ENCODE measurements at places on chromosomes 12 and 14. TPM values are rescaled to one million over a fixed set of nuclear protein-coding genes. Genes with fewer than 3 reads are reported as not detected.

Gene CYP46A1
- not detected for total RNA-seq

DNA sequence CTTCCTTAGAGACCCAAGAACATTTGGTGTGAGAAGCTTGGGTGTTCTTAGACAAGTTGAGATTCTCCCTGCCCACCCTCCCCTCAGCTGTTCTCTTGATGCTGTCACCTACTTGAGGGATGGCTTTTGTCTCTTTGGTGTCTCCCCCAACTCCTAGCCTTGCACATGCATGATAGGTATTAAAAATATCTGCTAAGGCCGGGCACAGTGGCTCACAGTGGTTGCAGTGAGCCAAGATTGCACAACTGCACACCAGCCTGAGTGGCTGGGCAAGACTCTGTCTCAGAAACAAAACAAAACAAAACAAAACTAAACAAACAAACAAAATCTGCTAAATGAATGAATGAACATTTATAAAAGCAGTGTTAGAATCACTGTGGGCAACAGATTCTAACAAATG lies 261.1 kb downstream of the AKAP6 start:
- no peak for DNase-seq

GRCh38 chr12:70854138-70854537 lies 66.4 kb downstream of the PTPRR start:
- no peak for DNase-seq

DNA sequence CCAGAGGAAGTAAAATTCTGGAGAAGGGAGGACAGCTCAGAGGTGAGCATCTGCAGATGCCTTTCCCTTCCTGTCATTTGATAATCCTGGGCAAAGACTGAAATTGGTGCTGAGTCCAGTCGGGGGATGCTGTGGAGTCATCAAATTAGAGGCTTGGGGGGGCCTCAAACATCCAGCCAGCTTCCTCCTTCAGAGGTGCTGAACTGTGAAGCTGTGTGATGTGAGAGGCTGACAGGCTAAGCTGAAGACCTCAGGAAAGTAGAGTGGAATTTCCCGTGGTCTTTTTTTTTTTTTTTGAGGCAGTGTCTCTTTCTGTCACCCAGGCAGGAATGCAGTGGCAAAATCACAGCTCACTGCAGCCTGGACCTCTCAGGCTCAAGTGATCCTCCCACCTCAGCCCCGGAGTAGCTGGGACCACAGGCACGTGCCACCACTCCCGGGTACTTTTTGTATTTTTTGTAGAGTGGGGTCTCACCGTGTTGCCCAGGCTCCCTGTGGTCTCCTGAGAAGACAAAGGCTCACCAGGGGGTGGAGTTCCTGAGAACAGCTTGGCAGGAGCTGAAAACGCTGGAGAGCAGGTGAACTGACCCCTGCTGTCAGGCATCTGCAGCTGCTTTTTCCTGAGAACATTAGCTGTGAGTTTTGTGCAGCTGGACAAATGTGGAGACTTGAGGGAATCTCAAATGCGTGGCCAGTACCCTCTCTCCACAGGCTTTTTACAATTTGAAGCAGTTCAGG lies 6.1 kb upstream of the TCL1B start:
- DNase-seq = no peak

- DNase-seq = no peak
Observed at GRCh38 chr14:76465664-76466063, 89.7 kb downstream of the ESRRB start.

Gene RNF212B
- total RNA-seq = not detected

GRCh38 chr12:124289634-124290600 lies 5.0 kb upstream of the RFLNA start:
- no peak for DNase-seq

DNA sequence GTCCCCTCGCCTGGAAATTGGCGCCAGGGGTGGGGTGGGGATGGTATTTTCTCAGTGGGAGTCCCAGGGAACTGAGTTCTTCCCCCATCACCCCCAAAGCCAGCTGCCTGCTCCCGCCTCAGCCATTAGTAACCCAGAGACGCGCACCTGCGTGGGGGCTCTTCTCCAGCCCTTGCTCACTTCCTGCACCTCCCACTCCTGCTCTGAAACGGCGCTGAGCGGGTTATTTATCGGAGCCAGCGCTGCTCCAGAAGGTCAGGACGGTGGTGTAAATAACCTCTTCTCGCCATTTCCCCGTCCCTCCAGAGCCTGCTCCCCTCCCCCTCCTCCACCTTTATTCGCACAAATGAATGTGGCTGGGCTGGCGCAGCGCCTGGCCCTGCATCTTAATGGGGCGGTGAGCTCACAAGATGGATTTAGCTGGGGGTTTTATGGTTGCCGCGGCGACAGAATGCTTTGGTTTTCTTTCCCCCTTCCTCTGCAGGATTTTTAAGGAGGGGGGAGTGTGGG lies 12.2 kb downstream of the GPR84 start:
- DNase-seq = peak; percentile 31

GRCh38 chr14:54935958-54936357 lies 33.3 kb upstream of the GCH1 start:
- no peak for DNase-seq

DNA sequence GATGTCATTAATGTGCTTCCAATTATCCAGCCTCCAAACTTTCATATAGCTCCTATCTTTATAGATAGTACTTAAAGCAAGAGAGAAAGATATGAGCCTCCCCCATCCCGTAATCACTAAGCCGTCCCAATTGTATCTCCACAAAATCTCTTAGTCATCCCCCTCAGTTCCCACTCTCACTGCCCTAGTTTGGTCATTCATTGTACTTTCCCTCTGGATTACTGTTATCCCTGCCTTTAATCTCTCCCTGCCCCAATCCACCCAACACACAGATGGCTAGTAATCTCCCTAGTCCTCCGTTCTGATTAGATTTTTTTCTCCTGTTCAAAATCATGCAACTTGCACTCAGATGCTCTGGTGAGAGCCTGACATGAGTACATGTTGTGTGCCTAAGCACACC lies 5.4 kb upstream of the BCAT1 start:
- no peak for DNase-seq

Gene WDHD1
- total RNA-seq = 8.0 TPM

DNA sequence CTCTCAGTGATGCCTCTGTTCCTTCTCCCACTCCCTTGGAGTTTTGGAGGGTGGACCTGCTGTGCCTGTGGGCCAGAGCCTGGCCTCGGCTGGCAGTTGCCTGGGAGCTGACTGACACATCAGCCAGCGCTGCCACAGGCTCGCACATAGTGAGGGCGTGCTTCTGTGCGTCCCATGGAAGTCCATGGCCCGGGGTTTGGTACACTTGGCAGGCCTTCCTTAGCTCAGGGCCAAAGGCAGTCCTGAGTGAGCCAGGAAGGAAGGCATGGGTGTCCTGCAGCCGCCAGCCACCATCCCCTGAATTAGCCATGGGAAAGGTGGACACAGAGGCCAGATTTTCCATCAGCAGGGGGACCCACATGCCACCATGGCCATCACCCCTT lies 1.1 kb upstream of the DEGS2 start:
- no peak for DNase-seq

Gene SMCO2
- total RNA-seq = 0.58 TPM

Gene AHNAK2
- total RNA-seq = 121 TPM

Gene SYCP3
- not detected for total RNA-seq

DNA sequence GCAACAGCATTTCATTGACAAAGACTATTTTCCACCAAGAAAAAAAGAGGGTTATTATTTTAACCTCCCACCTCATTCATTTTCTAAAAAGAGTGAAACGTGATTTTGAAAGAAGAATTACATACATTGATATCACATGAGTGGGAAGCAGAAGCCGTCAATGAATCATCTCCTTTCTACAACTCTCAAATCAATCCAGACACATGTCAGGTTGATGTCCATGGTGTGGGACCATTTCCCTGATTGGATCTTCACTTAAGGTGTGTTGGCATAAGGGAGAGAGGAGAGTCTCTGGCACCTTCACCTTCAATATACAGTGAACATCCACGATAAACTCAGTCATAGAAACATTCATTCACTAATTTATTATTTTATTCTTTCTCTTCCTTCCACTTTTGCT lies 1095.1 kb downstream of the BCL11B start:
- no peak for DNase-seq

Gene NEUROD4
- not detected for total RNA-seq

GRCh38 chr14:75595226-75595625 lies 16.8 kb downstream of the FLVCR2 start:
- no peak for DNase-seq

DNA sequence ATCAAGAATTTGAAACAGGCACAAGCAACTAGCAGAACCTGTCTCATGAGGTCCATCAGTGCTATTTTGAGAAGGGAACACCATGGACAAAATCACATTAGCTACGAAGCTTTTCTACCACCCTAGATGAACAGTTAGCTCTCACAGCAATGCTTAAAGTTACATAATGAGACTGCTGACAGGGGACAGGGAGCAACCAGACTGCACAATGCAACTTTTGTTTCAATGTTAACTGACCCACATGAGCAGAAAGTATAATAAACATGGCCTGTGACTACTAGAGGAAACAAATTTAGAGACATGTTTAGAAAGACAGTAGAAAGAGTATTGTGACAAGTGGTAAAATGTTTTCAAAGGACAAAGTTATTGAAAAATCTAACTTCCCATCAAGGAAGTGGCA lies 282.8 kb downstream of the CEP128 start:
- DNase-seq = no peak

- no peak for DNase-seq
Observed at GRCh38 chr14:63988579-63988978, 135.8 kb downstream of the SYNE2 start.

DNA sequence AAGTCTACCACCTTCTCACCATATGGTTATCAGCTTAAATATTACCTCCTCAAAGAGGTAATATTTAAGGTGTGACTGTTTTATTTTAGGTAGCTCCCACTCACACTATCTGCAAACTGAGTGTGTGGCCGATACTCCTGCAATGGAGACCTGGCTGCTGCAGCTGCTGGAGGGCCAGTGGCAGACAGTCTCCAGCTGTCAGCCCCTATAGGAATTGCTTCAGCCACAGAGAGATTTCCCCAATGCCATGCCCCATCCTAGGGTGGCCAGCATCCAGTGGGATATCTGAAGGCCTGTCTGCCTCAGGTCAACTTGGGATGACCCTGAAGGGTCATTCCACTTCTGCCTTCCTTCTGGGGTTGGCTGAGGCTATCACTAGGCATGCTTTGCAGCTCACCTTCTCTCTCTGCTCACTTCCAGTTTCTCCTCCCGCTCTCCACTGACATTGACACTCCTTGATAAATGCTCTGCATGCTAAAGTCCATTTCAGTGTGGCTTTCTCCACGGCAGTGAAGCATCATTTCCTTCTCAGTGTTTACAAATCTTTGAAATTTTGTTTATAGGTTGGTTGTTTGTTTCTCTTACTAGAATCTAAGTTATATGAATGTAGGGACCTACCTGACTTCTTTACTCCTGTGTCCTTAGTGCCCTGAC lies 90.2 kb upstream of the USP44 start:
- no peak for DNase-seq

Gene RERGL
- total RNA-seq = not detected

DNA sequence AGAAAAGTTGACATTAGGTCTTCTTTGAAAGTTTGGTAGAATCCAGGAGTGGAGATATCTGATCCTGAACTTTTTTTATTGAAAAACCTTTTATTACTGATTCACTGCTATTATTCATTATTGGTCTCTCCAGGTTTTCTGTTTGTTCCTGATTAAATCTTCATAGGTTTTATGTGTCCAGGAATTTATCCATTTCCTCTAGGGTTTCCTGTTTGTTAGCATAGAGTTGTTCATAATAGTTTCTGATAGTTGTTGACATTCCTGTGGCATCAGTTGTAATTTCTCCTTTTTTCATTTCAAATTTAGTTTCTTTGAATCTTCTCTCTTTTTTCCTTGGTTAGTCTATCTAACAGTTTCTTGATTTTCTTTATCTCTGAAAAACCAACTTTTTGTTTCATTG lies 370.3 kb downstream of the SLC6A15 start:
- DNase-seq = no peak

Gene MANSC4
- total RNA-seq = not detected

DNA sequence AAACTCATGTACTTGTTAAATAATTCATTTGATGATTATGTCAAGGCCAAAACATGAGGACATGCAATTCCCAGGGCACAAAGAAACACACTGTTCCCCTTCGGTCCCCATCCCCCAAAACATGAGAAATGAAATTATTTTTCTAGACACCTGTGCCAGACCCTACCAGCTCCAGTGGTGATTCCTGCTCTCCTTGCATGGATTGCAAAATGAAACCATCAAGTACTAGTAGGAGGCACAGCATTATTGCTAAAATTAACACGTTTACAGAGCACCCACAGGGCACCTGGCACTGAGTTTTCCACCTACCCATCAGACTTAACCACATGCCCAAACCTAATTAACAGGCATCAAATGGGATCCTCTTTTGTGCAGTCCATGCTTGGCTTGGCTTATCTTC lies 76.6 kb downstream of the ZFC3H1 start:
- DNase-seq = no peak

DNA sequence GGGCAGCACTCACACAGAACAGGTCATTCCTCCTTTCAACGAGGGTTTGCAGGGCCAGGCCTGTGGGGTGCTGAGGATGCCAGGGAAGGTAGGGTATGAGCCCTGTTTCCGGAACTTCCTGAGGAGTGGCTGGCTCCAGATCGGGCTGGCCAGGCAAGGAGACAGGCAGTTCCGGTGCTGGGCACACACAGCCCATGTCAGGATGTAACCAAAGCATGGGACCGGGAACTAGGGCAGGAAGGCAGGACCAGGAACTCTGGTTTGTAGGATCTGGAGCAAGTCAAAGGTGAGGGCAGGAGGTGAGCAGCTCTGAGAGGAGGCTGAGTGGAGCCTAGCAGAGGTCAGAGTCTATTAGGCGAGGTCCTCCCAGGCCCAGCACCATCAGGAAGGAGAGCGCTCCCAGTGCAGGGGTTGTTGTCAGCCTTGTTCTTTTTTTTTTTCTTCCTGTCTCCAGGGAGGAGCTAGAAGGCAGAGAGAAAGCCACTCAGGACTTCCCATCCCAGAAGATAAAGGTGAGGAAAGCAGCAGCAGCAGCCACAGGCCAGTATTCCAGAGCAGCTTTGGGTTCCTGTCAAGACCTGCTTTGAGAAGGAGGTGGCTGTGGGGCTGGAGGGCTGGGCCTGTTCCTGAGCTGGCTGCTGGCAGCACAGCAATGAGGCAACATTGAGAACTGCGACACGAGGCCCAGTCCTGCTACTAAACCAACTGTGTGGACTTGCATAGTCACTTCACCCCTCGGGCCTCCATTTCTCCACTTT lies 49.0 kb upstream of the PTGR2 start:
- DNase-seq = no peak

Gene NR1H4
- 0.13 TPM for total RNA-seq

GRCh38 chr12:52079576-52080402 lies at the start of gene SMIM41:
SMIM41 (plus strand) TSS chr12:52079704; CDS start chr12:52079780, 76 bp downstream.
- DNase-seq = no peak

DNA sequence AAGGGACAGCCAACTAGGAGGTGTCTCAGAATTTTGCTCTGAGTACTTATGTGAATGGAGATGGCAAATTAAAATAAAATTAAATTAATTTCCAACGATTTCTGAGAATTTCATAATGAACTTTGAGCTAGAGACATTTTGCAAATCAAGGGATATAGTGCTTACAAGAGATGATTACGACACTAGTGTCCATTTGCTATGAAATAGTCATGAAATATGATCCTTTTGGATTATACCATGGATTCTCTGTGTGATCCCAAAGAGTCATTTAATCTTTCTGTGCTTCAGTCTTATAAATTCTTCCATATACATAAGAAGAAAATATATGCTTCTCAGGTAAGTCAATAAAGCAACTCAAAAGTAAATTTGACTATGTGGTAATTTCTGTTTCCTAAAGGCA lies 240.6 kb downstream of the SLC25A21 start:
- DNase-seq = no peak

- DNase-seq = no peak
Observed at GRCh38 chr14:57732463-57733285, 133.2 kb downstream of the SLC35F4 start.
